Renal cortical epithelial cell (primary cell): ENCODE measurements at places on chromosomes 3 and 15.
A peak's percentile ranks its signal among the peaks of the same experiment; 100 is the strongest.

DNA sequence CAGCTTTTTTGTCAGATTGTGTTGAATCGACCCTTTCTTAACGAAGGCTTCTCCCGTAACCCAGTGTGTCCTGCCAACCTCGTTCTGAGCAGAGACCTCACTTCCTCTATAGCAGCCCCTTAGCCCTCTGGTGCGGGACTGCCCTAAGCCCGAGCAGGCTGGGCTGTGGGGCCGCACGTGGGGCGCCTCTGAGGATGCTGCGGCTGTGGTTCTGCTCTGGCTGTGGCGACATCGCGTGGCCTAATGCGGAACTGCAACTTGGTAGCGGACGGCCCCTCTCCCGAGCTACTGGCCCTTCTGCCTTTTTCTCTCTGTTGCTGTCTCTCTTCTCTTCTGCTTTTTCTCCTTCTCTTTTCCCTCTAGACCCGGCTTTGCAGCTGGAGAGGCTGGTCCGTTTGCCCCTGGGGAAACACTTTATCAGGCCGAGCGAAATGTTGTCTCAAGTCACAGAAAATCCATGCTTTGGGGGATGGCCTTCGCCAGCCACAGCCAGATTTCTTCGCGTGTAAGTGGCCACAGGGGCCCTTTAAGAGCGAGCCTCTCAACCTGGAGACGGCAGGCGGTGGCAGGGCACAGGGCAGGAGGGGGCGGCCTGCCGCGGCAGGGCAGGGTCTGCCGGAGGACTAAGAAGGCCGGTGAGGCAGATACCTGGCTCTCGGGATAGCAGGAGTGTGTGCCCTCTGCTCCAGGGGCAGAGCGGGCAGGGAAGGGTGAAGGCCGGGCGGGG, 19.4 kb upstream of the KIF23 start:
- DNase-seq = peak; percentile 24

GRCh38 chr15:69624155-69624520, 171.5 kb downstream of the RPLP1 start:
- DNase-seq = no peak

DNA sequence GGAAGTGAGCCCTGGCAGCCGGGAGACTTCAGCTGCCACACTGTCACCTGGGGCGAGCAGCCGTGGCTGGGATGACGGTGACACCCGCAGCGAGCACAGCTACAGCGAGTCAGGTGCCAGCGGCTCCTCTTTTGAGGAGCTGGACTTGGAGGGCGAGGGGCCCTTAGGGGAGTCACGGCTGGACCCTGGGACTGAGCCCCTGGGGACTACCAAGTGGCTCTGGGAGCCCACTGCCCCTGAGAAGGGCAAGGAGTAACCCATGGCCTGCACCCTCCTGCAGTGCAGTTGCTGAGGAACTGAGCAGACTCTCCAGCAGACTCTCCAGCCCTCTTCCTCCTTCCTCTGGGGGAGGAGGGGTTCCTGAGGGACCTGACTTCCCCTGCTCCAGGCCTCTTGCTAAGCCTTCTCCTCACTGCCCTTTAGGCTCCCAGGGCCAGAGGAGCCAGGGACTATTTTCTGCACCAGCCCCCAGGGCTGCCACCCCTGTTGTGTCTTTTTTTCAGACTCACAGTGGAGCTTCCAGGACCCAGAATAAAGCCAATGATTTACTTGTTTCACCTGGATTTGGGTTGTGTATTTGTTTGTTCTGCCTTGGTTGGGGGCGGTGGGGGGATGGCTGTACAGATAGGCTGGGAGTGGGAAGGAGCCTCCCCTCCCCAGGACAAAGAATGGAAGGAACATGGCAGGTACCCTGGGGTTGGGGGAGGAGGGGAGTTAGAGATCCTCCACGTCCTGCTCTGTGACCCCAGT, 2.9 kb upstream of the GRM2 start:
- DNase-seq = no peak

DNA sequence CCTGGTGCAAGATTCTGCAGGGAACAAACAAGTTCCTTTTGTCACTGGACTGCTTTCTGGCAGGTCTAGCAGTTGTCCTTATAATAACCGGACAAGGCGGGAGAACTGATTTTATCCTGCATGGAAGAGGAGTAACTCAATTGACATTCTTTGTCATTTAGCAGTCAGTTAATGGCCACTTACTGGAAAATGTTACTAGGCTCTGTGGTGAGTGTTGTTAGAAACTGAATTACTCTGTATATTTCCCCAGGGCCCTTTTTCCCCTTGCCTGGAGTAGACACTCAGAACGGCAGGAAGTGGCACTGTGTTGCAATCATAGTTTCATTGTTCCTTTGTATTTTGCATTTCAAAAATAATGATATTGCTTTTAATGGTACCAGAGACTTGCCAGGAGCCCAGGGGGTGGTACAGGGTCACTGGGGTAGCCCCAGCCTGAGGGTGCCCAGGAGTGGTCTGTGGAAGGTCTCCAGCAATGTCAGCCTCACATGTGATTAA, 318.6 kb upstream of the LRRFIP2 start:
- peak; percentile 72 for DNase-seq

- DNase-seq = no peak
These were observed 87.4 kb downstream of the CHST2 start for GRCh38 chr3:143206955-143207337.

- DNase-seq = no peak
These were observed 27.4 kb upstream of the PLXND1 start for GRCh38 chr3:129633751-129634481.

DNA sequence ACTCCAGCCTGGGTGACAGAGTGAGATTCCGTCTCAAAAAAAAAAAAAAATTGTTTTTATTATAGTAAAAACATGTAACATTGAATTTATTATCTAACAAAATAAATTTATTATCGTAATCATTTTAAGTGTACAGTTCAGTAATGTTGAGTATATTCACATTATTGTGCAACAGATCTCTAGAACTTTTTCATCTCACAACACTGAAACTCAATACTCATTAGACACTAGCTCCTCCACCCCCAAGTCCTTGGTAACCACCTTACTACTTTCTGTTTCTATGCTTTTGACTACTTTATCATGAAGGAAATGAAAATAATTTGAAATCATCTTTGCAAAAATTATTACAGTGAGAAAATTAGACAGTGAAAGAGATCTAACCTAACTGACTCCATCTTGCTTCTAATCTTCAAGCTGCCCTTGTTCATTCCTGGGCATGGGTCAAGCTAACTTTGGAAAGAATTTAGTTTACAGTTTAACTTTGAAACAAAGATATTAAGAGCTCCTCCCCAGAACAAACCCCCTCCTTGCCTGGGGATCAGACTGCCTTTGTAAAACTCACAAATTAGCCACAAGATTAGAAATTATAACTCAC, 15.0 kb upstream of the FYCO1 start:
- DNase-seq = no peak
